ENCODE measurements at places on chromosomes 11 and 22.

GRCh38 chr11:86717817-86718501, 45.5 kb upstream of the ME3 start:
- no peak for DNase-seq

DNA sequence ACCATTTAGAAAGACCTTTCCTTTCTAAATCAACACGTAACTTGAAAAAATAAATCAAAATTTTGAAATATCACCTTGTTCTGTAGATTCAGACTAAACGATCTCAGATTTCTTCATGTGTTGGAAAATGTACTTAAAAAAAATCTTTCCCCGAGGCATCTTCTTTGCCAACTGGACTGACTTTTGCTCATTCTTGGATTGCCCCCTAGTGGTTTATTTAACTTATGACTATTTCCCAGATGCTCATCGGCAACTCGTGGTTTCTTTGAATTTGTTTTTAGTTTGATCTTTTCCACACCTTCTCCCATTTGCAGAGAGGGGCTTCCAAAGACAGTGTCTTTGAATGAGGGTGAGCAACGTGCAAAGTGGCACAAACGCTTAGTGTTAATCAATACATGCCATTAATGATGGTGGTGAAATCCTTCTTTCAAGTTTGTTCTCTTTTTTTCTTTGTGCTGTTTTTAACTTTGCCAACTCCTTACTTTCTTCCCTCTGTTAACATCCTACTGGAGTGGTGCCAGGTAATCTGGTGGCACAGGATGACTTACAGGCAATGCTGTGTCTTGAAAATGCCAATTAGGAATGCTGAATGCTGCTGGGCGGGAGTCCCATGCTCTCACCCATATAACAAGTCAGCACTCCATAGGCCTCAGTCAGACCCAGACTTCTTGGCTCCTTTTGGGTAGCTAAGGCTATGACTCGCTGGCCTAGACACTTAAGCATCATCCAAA, 18.3 kb downstream of the PRSS23 start:
- DNase-seq, result peak; percentile 58

- no peak for DNase-seq
Measured at GRCh38 chr11:120835601-120836228, 188.2 kb upstream of the TBCEL start.

DNA sequence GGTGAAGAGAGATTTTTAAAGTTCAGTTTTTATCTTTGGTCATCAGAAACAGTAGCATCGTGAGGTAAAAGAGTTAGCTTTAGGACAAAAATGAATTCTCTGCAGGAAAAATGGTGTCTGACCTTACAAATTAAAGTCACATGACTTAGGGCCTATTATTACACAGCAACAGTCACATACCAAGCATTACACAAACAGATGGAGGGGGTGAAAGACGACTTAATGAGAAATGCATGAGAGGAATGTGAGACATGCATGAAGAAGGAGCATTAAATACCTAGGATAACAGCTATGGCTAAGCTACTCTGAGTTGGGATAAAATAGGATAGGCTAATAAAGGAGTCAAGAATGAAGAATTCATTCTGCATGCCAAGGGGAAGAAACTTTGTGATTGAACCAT, 77.5 kb downstream of the BLID start:
- DNase-seq, result no peak

- no peak for DNase-seq
Measured at GRCh38 chr11:121688055-121688491, 235.3 kb upstream of the SORL1-AS1 start.

- DNase-seq, result no peak
Measured at GRCh38 chr11:72483412-72484186, 49.3 kb upstream of the CLPB start.

- no peak for DNase-seq
Measured at GRCh38 chr11:113378692-113379091, 8.9 kb upstream of the ANKK1 start.

- DNase-seq, result no peak
Measured at GRCh38 chr11:69385832-69386427, 92.0 kb downstream of the MYEOV start.

- DNase-seq, result no peak
Measured at GRCh38 chr22:36701965-36702621, 1.5 kb downstream of the CACNG2 start.

DNA sequence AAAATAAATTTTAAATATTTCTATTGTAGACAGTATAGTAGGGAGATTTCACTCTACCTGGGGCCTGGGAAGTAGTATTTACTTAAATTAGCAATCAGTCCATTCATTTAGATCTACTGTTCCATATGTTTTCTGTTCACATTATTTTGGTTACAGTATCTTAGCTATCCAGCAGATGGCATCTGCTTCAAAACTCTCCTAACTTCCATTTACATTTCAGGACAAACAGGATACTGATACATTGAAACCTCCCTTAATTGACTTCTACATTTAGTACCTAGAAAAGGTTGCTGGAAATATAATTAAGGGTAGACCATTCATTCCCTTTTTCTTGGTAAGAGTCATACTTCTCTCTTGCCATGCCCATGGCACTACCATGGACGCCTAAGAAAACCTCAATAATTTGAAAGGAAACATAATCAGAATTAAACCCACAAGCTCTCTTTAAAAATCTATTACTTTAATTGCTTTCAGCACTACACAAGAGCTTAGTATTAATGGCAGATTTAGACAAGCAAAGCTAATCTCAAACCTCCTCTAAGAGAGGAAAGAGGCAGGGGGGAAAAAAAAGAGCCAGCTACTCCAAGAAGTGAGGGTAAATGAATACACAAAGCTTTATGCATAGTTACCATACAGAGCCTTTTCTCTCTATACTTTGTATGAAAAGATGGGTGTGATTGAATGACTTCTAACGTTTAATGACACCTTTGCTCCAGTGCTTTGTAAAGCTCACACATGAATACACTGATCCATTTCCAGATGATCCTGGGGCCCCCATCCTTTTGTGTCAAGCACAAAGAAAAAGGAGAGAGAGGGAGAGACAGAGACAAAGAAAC, 131.2 kb upstream of the MTMR2 start:
- peak; percentile 54 for DNase-seq

- DNase-seq, result no peak
Measured at GRCh38 chr11:59261150-59261549, 48.4 kb upstream of the MPEG1 start.

- DNase-seq, result no peak
Measured at GRCh38 chr11:14133381-14133780, 170.9 kb downstream of the SPON1 start.

DNA sequence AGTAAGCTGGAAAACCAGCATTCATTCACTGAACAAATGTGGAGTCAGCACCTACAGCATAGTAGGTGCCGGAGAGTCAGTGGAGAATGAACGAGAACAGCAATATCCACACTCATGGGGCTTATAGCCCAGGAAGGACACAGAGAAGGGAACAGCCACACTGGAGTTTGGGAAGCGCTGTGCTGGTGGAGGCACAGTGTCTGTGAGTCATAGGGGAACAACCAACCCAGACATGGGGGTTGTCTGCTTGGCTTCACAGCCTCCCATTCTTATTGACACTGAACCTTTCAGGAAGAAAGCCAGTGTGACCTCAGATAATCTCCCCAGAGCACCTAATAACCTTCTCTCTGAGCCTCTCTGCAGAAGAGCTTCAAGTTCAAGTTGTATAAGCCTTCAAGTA, 56.6 kb upstream of the UBASH3B start:
- DNase-seq, result no peak

DNA sequence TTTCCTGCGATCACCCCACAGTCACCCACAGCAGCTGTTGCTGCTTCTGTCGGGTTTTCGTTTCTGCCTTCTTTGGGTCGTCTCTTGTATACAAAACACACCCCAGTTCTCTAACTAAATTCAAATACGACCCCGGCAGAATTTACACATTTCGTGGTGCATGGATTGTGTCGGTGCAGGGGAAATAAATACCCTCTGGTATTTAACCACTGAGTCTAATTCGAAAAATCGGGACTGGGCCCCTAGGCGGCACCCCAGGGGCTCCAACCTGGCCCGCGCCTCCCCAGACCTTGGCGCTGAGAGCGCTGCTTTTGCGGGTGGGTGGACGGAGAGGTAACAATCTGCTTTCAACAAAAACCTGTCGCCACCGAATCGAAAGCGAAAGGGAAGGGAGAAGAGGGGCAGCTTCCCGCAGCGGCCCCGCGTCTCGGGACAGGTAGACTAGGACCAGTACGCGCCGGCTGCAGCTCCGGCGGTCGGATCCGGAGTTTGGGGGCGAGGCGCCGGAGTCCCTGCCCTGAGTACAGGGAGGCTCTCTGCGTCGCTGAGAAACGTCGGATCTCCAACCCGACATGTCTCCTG, 4.4 kb downstream of the ALX4 start:
- no peak for DNase-seq

GRCh38 chr22:43886231-43886630, 5.6 kb downstream of the PNPLA5 start:
- no peak for DNase-seq

DNA sequence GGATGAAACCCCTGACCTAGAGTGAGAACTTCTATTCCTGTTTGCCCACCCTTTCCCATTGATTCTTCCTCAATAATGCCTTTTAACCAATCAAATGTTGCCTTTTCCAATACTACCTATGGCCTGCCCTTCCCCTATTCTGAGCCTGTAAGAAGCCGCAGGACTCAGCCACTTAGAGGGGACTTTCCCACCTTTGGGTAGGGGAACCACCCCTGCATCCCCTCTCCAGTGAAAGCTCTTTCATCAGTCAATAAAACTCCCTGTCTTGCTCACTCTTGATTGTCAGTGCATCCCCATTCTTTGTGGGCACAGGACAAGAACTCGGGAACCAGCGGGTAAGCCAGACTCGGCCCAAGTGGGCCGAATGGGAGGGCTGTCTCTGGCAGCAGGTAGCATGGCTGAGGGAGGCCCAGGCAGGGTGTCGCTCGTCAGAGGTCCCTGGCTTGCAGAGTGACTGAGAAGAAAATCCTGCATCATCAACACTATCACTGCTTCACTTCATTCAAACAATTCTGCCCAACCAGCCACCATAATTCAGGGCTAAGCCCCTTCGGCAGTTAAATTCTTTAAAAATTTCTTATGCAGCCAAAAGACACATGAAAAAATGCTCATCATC, 30.4 kb downstream of the LDHAL6A start:
- no peak for DNase-seq

GRCh38 chr11:119337581-119338317, 2.9 kb downstream of the C1QTNF5 start:
- no peak for DNase-seq

GRCh38 chr11:46006418-46007070, 84.1 kb downstream of the LARGE2 start:
- DNase-seq, result peak; percentile 83

DNA sequence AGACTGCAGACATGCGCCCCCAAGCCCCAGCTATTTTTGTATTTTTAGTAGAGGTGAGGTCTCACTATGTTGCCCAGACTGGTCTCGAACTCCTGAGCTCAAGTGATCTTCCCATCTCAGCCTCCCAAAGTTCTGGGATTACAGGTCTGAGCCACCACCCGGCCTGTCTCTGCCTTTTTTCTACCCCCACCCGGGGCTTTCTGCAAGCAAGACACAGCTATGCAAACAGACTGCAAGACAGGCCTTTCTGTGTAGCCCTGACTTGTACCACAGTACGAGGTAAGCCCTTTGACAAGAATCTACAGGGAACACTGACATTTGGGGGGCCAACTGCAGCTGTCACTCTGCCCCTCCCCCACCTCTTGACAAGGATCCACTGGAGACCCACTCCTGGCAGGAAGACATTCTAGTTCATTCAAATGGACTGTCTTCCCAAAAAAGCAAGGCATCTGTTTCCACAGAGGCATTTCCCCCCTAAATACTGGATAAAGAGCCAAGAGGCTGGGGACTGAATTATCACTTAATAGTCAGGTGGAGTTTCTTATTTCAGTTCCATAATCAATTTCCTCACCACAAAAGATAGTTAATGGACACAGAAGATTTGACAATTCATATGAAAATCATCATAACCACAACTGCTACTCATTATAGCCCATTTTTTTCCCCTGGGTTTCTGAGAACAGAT, 118.2 kb downstream of the ABTB2 start:
- peak; percentile 30 for DNase-seq

DNA sequence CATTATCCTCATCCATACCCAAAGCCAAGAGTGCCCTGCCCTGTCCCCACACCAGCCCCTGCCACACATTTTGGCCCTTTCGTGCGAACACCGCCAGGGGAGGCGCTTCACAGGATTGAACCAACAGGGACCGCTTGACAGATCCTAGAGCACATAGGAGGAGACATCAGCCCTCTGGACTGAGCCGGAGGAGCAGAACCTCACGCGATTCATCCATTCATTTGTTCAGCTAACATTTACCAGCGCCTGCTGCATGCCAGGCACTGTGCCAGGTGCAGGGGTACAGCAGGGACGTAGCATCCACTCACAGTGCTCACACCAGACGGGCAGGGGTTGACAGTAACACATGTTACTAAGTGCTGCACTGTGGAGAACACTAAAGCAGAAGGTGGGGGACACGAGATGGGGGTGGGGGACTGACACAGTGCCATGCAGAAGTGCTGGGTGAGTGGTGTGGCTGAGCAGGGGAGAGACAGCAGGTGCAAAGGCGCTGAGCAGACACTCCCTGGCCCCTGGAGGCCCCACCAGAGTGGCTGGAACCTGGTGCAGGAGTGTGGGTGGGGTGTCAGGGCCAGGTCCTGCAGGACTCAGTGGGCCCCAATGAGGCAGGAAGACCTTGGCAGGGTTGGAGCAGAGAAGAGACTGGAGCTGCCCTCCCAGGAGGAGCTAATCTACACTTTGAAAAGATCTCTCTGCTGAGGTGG, 3.4 kb downstream of the GNAZ start:
- no peak for DNase-seq

DNA sequence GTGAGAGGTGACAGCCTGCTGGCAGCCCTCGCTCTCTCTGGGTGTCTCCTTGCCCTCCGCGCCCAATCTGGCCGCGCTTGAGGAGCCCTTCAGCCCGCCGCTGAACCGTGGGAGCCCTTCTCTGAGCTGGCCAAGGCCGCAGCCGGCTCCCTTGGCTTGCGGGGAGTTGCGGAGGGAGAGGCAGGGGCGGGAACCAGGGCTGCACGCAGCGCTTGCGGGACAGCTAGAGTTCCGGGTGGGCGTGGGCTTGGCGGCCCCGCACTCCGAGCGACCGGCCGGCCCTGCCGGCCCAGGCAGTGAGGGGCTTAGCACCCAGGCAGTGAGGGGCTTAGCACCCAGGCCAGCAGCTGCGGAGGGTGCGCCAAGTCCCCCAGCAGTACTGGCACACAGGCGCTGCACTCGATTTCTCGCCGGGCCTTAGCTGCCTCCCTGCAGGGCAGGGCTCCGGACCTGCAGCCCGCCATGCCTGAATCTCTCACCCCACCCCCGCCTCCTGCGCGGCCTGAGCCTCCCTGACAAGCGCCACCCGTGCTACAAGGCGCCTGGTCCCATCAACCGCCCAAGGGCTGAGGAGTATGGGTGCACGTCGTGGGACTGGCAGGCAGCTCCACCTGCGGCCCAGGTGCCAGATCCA, 1526.1 kb downstream of the FAM181B start:
- DNase-seq, result no peak

Data from OCI-LY7 (cell line).